LoVo (cell line): ENCODE measurements at places on chromosomes 16 and 17.
A peak's percentile ranks its signal among the peaks of the same experiment; 100 is the strongest.

DNA sequence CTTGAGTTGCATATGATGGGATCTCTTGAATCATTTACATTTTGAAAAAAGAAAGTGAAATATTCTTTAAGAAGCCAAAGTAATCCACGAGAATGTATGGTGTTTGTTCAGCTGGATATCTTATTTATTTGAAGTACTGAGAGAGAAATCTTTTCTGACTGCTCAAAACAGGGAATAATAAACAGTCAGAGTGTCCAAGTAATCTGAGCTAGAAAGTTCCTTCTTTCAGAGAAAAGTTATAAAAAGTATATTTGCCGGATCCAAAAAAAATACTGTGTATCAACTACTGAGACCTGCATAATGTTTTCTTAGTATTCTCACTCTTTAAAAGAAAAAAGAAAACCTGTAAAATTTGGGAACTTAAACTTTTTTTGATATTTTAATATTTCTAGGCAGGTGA, 350.8 kb downstream of the WWOX start:
- DNase-seq = no peak

DNA sequence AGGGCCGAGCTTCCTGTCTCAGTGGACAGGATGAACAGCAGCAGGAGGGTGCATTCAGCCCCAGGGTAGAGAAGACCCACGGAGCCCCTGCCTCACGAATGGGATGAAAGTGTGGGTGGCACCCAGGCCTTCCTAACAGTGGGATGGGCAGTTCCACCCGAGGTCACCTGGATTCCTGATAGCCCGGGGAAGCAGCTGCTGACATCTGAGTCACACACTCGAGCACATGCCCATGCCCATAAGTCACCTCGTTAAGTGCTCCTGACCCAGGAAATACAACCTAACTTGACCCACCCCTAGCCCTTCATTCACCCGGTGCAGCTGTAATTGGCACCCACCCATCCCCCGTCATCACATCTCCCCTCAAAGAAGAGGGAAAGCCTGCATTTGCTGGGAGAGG, 85.3 kb upstream of the FOXF1 start:
- DNase-seq = peak; percentile 34

DNA sequence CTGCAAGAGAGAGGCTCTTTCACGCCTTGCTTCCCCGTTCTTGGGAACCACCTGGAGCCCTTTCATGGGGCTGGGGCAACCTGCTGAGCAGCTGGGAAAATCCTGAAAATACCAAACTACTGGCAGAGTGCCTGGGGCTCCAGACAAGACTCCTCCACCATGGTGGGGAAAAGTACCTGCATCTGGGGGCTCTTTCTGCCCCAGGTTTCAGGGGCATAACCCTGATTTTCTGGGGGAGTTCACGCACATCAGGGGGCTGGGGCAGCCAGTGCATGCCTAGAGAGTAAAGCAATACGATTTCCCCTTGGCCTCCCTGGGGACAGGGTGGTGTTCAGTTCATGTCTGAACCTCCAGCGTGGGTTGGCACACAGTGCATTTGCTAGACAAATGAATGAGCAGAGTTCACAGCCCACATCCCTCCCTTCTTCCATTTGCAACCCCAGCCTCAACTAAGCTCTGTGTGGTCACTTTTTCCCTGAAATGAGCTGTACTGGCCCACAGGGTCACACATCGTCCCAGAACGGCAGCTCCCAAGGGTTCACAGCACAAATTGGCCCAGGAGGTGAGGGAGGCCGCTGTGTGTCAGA, 5.2 kb upstream of the CDC42EP4 start:
- no peak for DNase-seq

DNA sequence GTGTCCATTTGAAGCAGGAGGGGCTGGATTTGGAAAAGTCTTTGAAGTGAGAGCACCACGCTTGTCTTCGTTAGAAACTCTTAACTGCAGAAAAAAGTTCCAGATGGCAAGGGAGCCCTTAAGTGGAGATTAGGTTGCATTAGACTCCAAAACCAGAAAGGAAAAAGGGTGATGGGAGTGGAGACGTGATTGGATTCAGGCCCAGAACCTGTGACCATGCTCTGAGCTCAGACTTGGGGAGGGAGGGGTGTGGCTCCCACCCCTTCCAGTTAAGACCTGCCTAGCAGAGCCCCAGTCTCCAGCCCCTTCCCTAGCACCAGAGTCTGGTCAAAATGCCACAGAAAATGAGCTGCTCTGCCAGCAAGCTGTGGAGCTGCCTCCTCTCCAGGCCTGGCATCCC, 6.4 kb upstream of the LGALS9 start:
- no peak for DNase-seq

- no peak for DNase-seq
These were observed 3.0 kb downstream of the SSTR5 start for GRCh38 chr16:1075546-1075945.

- DNase-seq = no peak
These were observed 2.4 kb upstream of the SDK2 start for GRCh38 chr17:73646409-73647300.

DNA sequence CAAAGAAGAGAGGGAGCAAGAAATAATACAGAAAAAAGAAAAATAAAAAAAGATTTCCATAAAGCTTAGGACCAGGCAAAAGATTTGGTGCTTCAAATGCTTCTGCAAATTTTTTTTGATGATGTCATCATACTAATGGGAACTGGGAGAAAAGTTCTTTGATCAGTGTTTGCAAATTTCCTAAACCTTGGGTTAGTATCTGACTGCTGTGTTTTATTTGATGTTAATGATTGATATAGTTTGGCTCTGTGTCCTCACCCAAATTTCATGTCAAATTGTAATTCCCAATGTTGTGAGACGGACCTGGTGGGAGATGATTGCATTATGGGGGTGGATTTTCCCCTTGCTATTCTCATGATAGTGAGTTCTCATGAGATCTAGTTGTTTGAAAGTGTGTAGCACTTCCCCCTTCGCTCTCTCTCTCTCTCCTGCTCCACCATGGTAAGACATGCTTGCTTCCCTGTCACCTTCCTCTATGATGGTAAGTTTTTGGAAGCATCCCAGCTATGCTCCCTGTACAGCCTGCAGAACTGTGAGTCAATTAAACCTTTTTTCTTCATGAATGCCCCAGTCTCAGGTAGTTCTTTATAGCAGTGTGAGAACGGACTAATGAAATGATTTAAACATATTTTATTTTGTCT, 72.6 kb downstream of the TMEM100 start:
- DNase-seq = no peak

GRCh38 chr17:12853921-12854320, 64.6 kb downstream of the ARHGAP44 start:
- no peak for DNase-seq

DNA sequence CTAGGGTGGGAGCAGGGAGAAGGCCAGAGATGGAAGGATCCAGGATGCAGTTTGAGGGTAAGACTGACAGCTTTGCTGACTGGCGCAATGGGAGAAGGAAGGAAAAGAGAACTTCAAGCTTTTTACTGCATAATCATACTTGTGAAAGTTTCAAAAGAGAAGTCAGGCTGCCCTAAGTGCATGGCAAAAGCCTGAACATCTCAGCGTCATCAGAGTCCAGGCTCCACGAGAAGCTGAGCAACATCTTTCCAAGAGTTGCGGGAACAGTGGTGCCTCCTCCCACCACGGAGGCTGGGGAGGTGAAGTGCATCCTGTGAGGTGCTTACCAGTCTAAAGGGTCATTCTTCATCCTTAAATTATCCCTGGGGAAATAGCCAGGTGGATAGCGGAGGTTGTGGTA, 26.9 kb upstream of the SLC38A8 start:
- no peak for DNase-seq

GRCh38 chr17:53039981-53040380, 782.7 kb upstream of the KIF2B start:
- no peak for DNase-seq

DNA sequence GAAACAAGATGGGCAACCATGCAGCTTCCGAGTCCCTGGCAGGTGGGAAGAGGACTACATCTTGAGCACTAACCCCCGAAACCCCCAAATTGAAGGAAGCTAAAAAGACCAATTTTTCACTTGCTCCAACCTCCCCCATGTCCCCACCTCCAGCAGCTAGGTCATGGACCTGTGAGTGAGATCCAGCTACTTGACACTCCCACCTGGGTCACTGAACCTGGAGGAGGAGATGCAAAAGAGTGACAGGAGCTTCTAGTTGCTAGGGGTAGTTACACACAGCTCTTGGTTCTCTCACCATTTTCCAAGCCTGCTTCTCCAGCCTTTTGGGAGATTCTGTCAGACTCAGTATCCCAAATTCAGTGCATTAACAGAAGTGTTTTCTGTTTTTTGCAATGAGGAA, 11.2 kb downstream of the PDZD9 start:
- DNase-seq = no peak

- no peak for DNase-seq
These were observed 25.1 kb upstream of the MMD start for GRCh38 chr17:55446581-55447205.

- DNase-seq = no peak
These were observed 26.2 kb upstream of the EMP2 start for GRCh38 chr16:10606607-10607006.

GRCh38 chr17:37233036-37233435, 142.7 kb upstream of the C17orf78 start:
- no peak for DNase-seq

DNA sequence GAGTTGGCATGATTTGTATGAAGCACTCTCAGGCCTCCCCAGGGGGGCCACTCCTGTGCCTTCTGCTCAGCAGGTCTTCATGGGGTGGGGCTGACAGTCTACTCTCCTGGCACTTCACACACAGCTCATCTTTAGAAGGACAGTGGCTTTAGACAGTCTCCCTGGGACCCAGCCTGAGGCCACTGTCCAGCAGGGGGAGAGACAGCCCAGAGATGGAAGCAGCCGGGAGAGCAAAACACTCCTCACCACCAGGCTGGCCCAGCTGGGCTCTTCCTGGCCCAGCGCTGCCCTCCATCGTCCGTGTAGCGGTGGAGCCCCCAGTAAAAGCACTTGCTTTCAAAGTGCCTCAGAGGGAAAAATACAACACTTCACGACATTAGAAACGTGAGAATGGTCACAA, 62.0 kb upstream of the CRHR1 start:
- DNase-seq = no peak

- no peak for DNase-seq
These were observed 36.0 kb upstream of the MLKL start for GRCh38 chr16:74736531-74737157.
